ENCODE measurements at places on chromosomes 12 and 14. TPM values are rescaled to one million over a fixed set of nuclear protein-coding genes. Genes with fewer than 3 reads are reported as not detected.

SCFD1 gene
- total RNA-seq: 62.4 TPM

B3GNT4 gene
- not detected for total RNA-seq

NDUFA12 gene
- total RNA-seq: 140 TPM

PPP4R3A gene
- total RNA-seq: 85.1 TPM

IL26 gene
- not detected for total RNA-seq

SMCO2 gene
- 0.27 TPM for total RNA-seq

VWF gene
- 0.23 TPM for total RNA-seq

PTHLH gene
- total RNA-seq: not detected

TRIP11 gene
- 33.7 TPM for total RNA-seq

NTF3 gene
- not detected for total RNA-seq

GPR137C gene
- total RNA-seq: 0.72 TPM

ALDH1L2 gene
- 13.2 TPM for total RNA-seq

LRRK2 gene
- 2.4 TPM for total RNA-seq

RTN1 gene
- total RNA-seq: not detected

KLRK1 gene
- 1.2 TPM for total RNA-seq

KRT79 gene
- not detected for total RNA-seq

IKZF4 gene
- total RNA-seq: 4.6 TPM

CCDC38 gene
- total RNA-seq: 0.08 TPM

LALBA gene
- not detected for total RNA-seq

TCL1B gene
- not detected for total RNA-seq

ATP5MC2 gene
- total RNA-seq: 418 TPM

SLC5A8 gene
- total RNA-seq: not detected

OR6C2 gene
- total RNA-seq: not detected

RNU4-1 gene
- total RNA-seq: 4,718 TPM

RIPK3 gene
- total RNA-seq: 11.2 TPM

IRAK4 gene
- 18.8 TPM for total RNA-seq

TC2N gene
- total RNA-seq: 1.4 TPM

STRN3 gene
- total RNA-seq: 17.4 TPM

PDE3A gene
- total RNA-seq: 2.2 TPM

SLC4A8 gene
- 10.7 TPM for total RNA-seq

ARF6 gene
- total RNA-seq: 94.2 TPM

COQ5 gene
- total RNA-seq: 32.1 TPM

C14orf39 gene
- not detected for total RNA-seq

LHX5 gene
- total RNA-seq: not detected

All from GM12878 (cell line).